Activated T-cell treated with anti-CD3 and anti-CD28 coated beads for 4 hours (primary cell): ENCODE measurements at places on chromosomes 1 and 21.

DNA sequence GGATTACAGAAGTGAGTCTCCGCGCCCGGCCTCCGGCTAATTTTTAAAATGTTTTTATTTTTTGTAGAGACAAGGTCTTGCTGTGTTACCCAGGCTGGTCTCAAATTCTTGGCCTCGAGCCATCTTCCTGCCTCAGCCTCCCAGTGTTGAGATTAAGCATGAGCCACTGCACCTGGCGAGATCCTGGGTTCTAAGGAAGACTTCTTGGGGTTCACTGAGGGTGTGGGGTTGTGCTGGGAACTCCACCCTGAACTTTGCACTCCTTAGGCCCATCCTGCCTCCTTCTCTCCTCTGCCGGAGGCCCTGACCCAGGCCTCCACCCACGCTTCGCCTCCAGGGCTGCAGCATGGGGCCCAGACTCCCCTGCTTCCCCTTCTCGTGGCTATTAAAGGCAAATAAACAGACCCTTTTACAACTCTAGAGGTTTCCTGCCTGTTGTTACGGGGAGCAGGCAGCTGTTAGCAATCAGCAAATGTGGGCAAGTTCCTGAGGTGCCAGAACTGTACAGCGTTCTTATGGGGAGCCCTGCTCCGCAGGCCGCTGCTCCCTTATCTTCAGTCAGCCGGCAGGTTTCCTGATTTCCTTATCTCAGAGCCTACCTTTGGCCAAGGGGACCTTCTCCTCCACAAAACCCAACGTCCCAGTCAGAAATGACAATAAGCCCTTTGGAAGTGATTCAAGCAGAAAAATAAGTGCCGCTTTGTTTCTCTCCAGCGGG lies 41.0 kb upstream of the LIN9 start:
- no peak for DNase-seq

DNA sequence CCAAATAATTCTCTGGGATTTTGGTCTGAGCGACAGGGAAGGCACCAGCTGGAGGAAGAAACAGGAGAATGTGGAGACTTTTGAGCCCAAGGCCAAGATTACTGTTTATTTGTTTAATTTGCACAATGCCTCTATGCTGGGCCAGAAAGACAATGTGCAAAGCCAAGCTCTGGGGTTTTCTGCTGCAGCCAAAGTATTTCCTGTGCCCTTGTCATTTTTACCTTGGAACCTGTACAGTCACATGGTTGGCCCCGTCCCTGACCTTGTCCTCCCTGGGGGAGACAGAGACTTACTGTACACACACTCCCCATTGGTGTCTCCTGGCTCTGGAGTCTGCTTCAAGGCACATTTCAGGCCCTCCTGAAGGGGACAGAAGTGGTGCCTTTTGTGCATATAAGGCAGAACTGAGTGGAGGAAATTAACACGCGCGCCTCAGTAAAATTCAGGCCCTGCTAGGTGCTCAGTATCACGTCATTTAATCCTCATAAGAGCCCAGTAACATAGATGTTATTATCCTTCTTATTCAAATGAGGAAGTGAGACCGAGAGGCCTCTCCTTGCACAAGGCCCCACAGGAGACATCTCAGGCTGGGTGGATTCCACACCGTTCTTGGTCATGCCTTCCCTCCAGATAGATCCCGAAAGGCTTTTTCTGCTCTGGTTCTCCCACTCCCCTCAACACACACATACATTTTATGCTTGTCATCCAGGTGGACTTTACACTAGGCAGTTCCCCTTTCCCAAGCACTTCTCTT lies 21.1 kb downstream of the C1orf115 start:
- no peak for DNase-seq

GRCh38 chr1:5891736-5892135 lies 100.5 kb downstream of the NPHP4 start:
- no peak for DNase-seq

DNA sequence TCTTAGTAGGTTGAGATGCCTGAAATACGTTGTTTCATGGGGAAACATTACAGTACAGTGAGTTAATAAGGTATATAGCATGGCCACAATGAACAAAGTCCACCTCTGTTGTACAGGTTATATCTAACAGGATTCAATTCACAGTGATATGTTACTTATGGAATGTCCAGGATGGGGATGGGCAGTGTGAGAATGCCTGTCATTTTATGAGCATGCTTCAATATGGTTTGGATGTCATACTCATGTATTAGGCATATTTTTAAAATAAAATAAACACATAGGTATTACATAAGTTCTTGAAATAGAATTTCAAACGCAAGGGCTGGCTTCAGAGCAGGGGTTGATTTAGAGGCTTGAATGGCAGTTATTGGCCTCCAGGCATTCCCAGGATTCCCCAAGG lies 6.1 kb upstream of the PHLDA3 start:
- DNase-seq, result no peak

- no peak for DNase-seq
Observed at GRCh38 chr1:163709636-163710035, 387.9 kb downstream of the NUF2 start.

- DNase-seq, result no peak
Observed at GRCh38 chr1:153617663-153618062, 1.5 kb upstream of the S100A14 start.
